ENCODE measurements at places on chromosomes 16 and 17. TPM values are rescaled to one million over a fixed set of nuclear protein-coding genes. Genes with fewer than 3 reads are reported as not detected.

PIK3R6 gene
- 1.7 TPM for polyA plus RNA-seq

CTCF gene
- 18.1 TPM for polyA plus RNA-seq

FAM20A gene
- 101 TPM for polyA plus RNA-seq

CASKIN1 gene
- 0.15 TPM for polyA plus RNA-seq

SYCE1L gene
- polyA plus RNA-seq, result 4.0 TPM

KRTAP2-2 gene
- not detected for polyA plus RNA-seq

CCDC40 gene
- 6.0 TPM for polyA plus RNA-seq

KRT31 gene
- not detected for polyA plus RNA-seq

TMC8 gene
- polyA plus RNA-seq, result 15.7 TPM

TBC1D3C gene
- polyA plus RNA-seq, result 1.2 TPM

GPRC5B gene
- 6.8 TPM for polyA plus RNA-seq

DRC7 gene
- polyA plus RNA-seq, result 2.5 TPM

AIPL1 gene
- not detected for polyA plus RNA-seq

CEP131 gene
- polyA plus RNA-seq, result 11.9 TPM

GAST gene
- not detected for polyA plus RNA-seq

KRTAP4-5 gene
- polyA plus RNA-seq, result not detected

KRTAP1-1 gene
- polyA plus RNA-seq, result not detected

GRCh38 chr17:67467500-67468455, 90.7 kb downstream of the PITPNC1 start:
- DNase-seq, result peak; percentile 17

- DNase-seq, result no peak
Observed at GRCh38 chr16:13573903-13574302, 346.1 kb upstream of the ERCC4 start.

DNA sequence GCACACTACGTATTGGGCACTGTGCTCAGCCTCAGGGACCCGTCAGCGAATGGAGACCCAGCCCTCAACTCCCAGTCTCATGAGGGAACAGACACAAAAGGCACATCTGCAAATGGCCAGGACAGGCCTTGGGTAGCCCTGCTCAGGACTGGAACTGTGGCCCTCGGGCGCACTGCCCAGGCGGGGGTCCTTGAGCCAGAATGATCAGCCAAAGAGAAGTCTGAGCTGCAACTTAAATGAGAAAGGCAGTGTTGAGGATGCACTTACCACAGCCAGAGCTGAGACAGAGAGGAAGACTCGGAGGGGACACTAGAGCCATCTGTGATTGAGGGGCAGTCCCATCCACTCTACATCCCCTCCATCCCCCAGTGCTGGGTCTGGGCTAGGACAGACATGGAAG, 117.3 kb downstream of the C16orf95 start:
- no peak for DNase-seq

- no peak for DNase-seq
Observed at GRCh38 chr16:69812688-69813014, 50.5 kb downstream of the WWP2 start.

- no peak for DNase-seq
Observed at GRCh38 chr17:17191961-17192381, 14.2 kb downstream of the PLD6 start.

- DNase-seq, result no peak
Observed at GRCh38 chr16:2902337-2903130, 9.2 kb upstream of the FLYWCH1 start.

- DNase-seq, result peak; percentile 79
Observed at GRCh38 chr17:2064980-2065785, 10.3 kb downstream of the HIC1 start.

DNA sequence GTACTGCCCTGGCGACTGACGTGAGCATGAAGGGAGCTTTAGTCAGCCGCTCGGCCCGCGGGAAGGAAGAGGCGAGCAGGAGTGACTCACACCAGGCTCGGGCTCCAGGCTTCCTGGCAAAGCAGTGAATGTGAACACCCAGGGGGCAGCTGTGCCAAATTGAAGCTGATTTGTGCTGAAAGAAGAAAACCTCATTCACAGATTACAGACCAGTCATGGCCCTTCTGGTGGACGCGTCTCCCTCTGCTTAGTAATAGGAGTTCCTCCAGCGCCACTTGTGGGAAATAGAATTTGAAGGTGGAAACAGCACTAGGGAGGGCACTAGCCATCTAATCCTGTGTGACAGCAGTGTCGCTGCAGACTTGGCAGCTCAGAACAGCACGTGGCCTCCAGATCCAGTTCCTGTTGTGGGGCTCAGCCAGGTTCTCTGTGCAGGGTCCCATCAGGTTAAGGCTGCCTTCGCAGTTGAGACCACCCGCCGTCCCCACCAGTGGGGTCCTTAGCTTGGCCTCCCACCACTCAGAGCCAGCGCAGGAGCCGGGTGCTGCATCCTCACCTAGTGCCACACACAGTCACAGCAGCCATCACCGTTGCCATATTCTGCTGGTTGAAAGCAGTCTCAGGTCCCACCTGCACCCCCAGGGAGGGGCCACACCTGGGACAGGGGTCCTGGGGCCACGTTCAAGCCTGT, 164.5 kb upstream of the CHMP6 start:
- no peak for DNase-seq

- no peak for DNase-seq
Observed at GRCh38 chr17:57908278-57908677, 46.9 kb downstream of the CUEDC1 start.

DNA sequence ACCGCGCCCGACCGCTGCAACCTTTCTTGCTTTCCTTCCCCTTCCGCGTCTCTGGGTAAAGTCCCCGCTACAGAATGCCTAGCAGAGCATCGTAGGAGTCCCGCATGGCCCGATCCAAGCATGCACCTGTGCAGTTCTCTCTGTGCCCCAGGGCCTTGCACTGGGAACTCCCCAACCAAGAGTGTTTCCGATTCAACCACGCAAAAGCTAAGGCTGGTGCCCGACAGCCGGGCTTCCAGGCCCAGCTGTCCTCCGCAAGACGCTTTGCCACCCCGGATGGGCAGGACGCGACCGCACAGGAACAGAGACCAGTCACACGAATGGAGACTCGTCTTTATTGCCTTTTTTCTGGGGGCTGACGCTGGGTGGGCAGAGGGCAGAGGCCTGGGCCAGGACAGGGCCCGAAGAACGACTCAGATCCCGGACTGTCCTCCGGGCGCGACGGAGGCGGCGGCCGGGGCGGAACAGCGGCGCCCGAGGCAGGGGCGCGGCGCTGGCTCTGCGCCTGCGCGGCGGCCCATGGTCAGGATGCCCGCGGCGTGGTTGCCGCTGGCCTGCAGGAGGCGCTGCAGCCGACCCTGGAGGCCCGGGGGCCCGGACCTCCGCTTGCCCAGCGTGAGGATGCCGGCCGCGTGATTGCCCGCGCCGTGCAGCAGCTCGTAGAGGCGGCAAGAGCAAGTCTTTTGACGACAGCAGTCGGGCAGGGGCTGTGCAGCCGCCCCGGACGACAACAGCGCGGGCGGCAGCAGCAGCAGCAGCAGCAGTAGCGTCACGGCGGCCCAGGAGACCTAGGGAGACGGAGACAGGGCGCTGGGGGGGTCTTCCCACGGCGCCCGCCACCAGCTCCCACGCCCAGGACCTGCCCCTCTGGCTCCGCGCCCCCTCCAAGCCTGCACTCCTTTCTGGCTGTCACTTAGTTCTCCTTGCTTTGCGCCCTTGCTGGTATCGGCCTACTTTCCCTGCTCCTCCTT, 1.2 kb downstream of the HCRT start:
- DNase-seq, result peak; percentile 69

- no peak for DNase-seq
Observed at GRCh38 chr16:84058664-84059063, 16.1 kb upstream of the SLC38A8 start.

GRCh38 chr16:16064874-16065384, 115.5 kb downstream of the ABCC1 start:
- no peak for DNase-seq

- DNase-seq, result peak; percentile 97
Observed at GRCh38 chr17:75033346-75034235, 13.2 kb downstream of the ATP5PD start.

DNA sequence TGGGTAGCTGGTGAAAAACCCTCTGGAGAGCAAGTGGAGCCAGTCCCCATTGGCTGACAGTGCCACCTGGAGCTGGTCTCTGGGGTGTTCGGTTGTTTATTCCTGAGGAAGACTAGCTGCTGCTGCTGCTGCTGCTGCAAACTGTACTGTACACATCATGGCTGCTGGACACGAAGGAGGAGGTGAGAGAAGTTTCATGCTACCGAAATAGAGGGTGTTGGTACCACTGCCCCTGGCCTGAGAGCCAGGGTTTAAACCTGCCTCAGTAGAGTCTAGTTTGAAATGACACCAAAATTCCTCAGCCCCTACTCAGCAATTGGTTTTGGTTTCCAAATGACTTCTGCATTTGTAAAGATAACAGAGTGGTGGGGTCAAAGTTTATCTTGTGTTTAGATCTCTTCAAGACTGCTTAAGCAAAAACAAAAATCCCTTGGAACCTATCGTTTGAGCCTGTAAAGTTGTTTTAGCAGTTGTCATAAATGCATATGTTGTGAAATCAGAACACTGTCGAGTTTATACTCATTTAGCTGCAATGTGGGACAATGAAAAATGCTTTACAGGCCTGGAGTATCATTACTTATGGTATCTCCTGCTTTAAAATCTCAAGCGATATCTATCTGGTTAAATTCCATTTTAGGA, 40.8 kb downstream of the CYB5B start:
- peak; percentile 21 for DNase-seq

- no peak for DNase-seq
Observed at GRCh38 chr16:88454523-88454947, 1.5 kb downstream of the ZFPM1 start.

DNA sequence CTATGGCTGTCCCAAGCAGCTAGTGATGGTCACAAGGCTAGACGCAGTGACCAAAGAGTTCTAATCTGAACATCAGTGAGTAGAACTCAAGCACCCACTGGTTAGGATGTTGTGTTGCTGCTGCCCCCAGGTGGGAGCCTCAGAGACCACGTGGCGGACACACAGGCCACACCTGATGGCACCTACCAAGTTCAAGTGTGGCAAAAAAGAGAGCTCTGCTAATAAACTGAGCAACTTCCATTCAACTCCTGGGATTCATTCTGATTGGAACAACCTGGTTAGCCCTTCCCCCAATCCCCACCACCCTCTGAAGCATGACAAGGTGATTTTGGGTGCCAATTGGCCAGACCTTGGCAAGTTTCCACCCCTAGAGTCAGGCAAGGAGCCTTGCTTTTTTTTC, 3.5 kb upstream of the LCMT1 start:
- DNase-seq, result no peak
